Urinary bladder (tissue), 4 donors: ENCODE measurements at places on chromosomes 3 and 15. TPM values are rescaled to one million over a fixed set of nuclear protein-coding genes. Genes with fewer than 3 reads are reported as not detected.

GRCh38 chr3:2477620-2478019 is 379.0 kb downstream of the CNTN4 start:
- no peak for DNase-seq

GRCh38 chr3:70231266-70231701 is 81.2 kb downstream of the MDFIC2 start:
- DNase-seq = no peak

DNA sequence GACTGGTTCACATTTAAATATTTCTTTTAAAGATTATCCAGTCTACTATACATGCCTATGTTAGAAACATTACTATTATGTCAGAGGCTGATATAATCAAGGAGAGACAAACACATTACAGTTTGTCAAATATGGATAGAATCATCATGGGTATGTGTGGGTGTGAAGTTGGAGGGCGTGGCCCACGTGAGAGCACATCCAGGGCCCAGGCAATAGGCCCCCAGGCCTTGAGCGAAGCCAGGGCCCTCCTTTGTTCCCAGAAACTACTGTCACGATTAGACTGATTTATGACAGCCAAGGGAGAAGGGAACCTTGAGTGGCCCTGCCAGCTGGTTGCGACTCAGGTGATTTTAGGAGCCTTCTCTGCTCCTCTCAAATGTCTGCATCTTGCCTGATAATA is 26.9 kb upstream of the LDHAL6B start:
- no peak for DNase-seq

GRCh38 chr15:98843844-98844243 is 163.7 kb downstream of the PGPEP1L start:
- no peak for DNase-seq

- DNase-seq = no peak
Measured at GRCh38 chr3:100740207-100740606, 30.9 kb downstream of the TFG start.

CILP gene
- 49.3 TPM for total RNA-seq

- peak; percentile 28 for DNase-seq
Measured at GRCh38 chr15:76866716-76867321, 38.3 kb downstream of the SCAPER start.

- DNase-seq = no peak
Measured at GRCh38 chr3:117228466-117228865, 518.9 kb downstream of the TUSC7 start.

NANOGP8 gene
- 0.53 TPM for total RNA-seq

DNA sequence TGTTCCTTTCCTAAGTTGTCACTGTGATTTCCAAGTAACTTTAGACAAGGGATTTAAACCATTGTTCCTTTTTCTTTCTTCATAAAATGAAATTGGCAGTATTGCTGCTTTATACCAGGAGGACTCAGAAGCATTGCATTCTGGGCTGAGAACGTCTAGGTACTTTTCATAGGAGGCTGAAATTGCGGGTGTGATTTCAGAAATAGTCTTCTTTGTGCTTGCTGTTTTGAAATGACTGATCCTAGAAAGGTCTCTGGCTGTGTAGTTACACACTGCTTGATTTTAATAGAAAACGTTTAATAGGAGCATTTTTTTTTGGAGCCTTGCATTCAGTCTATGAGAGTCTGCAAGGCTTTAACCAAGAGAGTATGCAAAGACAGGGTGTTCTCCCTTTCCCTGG is 56.3 kb downstream of the PPM1L start:
- no peak for DNase-seq

NPAP1 gene
- total RNA-seq = 0.58 TPM

GRCh38 chr15:68822818-68823217 is 2.1 kb upstream of the ANP32A start:
- DNase-seq = no peak

- DNase-seq = no peak
Measured at GRCh38 chr3:49908373-49909199, 4.9 kb upstream of the MST1R start.

DNA sequence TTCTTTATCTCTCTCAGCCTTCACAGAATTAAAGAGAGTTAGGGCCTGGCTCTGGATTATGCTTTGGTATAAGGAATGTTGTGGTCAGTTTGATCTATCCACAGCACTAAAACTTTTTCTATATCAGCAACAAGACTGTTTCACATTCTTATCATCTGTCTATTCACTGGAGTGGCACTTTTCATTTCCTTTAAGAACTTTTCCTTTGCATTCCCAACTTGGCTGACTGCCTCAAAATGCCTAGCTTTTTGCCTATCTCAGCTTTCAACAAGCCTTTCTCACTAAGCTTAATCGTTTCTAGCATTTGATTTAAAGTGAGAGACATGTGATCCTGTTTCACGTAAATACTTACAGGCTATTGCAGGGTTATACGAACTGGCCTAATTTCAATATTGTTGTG is 471.8 kb downstream of the GBE1 start:
- no peak for DNase-seq

GRCh38 chr3:197028728-197029510 is 698 bp downstream of the MELTF start:
- no peak for DNase-seq

DNA sequence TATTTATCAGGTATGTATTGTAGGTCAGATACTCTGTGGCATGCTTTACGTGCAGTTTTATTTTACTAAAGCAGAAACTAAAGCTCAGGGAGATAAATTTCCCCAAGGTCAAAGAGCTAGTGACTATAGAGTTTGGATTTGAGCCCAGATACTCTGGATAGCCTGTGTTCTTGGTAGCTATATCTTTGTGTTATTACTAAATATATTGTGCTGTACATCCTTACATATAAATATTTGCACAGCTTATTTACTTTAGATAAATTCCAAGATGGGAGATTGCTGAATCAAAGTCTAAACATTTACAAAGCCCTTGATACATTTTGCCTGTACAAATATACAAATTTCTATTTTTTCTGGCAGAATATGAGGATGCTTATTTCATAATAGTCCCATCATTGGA is 660.9 kb upstream of the NAALADL2 start:
- DNase-seq = peak; percentile 6

DNA sequence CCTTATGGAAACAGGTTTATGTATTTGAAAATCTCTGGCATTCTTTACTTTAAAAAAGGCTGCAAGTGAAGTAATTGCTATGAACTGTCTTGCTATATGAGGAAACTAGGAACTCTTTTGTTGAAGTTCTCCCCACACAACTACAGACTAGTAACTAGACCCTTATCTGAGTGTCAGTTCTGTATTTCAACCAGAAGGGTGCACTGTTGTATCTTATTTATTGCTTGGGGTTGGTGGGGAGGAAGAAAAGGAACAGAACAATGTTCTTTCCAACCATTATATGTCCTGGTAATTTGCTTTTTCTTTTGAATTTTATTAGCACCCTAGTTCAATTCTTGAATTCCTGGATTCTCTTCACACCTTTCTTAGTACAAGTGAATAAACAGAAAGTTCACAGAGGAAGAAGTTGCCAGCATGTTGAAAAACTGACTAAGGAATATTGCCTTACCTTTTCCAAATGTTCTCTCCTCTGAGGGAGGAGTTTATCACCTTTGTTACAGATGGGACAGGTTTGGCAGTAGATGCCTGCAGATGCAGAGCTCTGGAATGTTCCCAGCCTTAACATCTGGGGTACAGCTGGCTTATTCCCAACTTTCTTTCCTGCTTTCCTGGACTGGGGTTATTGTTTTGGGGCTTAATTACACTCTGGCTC is 162.4 kb upstream of the CFAP20DC start:
- peak; percentile 54 for DNase-seq

GRCh38 chr3:37864904-37865303 is 3.2 kb downstream of the CTDSPL start:
- no peak for DNase-seq
